MM.1S (cell line): ENCODE measurements at places on chromosomes 1 and 21.
A peak's percentile ranks its signal among the peaks of the same experiment; 100 is the strongest.

GRCh38 chr21:29586696-29587095, 288.0 kb downstream of the BACH1 start:
- DNase-seq = no peak

GRCh38 chr1:44924835-44925464, 61.4 kb downstream of the EIF2B3 start:
- no peak for DNase-seq

DNA sequence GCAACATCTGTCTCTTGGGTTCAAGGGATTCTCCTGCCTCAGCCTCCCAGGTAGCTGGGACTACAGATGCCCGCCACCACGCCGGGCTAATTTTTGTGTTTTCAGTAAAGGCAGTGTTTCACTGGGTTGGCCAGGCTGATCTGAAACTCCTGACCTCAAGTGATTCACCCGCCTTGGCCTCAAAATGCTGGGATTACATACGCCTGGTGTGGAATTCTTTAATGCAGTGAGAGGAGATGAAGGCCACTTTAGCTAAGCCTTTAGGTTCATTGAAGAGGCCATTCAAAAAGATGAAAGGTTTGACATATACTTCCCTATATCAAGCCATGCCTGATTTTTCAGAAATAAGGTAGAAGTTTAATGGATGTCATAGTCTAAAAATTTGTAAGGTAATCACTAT, 162.7 kb downstream of the ST6GALNAC3 start:
- DNase-seq = no peak

DNA sequence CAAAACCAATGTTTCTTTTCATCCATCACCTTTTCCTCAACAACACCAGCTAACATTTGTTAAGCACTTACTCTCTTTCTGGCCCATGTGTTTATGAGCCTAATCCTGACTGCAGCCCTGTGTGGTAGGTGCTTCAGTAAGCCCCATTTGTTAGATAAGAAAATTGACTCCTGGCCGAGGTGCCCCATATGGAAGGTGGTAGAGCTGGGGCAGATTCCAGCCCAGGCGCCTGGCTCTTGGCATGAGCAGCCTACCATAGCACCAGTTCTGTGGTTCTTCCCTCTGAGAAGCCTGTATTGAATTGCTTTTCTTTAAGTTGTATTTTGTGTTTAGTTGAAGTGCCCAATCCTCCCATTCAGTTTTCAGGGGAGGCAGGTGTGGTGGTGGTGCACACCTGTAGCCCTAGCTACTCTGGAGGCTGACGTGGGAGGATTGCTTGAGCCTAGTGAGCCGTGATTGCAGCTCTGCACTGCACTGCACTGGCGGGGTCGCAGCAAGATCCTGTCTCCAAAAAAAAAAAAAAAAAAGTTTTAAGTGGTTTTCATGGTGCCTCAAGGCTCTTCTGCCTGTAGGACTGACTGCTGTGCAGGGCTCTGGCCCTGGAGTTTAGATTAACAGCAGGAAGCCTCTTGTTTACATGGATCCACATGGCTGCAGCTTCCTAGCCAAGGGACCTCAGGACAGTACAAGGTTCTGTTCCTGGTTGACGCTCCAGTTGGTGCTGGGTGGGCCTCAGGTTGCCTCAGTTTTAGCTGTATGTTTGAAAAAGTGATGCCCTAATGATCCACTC, 125.9 kb downstream of the MRPS6 start:
- DNase-seq = no peak

DNA sequence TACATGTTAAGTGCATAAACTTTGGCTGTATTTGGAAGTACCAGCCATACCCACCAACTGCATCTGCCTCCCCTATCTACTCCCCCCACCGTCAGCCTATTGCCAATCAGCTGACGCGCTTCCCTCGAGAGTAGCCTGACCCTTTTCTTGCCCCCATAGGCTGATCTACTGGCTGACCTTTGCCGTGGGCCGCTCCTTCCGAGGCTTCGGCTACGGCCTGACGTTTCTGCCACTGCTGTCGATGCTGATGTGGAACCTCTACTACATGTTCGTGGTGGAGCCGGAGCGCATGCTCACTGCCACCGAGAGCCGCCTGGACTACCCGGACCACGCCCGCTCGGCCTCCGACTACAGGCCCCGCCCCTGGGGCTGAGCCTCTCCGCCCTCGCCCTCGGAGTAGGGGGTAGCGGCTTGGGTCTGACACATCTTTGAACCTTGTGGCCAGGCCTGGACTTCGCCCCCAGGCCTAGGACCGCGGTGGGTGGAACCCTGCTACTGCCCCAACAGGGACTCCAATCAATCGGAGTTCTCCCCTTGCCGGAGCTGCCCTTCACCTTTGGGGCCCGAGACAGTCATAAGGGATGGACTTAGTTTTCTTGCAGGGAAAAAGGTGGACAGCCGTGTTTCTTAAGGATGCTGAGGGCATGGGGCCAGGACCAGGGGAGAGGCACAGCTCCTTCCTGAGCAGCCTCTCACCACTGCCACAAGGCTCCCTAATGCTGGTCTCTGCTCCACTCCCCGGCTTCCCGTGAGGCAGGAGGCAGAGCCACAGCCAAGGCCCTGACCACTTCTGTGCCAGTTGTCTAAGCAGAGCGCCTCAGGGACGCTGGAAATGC, 4.0 kb downstream of the GLMP start:
- peak; percentile 15 for DNase-seq

DNA sequence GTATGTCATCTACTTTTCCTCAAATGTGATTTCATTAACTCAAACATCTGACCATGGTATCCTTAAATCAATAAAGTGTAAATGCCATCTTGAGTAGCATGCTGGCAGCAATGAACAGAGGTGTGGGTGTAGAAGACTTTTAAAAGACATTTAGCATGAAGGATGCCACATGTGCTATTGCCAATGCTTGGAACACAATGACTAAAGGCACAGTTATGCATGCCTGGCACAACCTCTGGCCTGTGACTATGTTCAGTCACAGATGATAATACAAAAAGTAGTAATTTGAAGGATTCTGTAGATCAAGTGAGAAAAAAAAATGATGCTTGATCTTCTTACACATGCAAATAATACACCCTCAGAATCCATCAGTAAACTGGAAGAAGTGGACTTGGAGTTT, 938.9 kb upstream of the ADGRL4 start:
- no peak for DNase-seq

- no peak for DNase-seq
Measured at GRCh38 chr1:52628614-52629324, 4.2 kb upstream of the SHISAL2A start.

GRCh38 chr1:223834660-223835263, 11.0 kb downstream of the TP53BP2 start:
- no peak for DNase-seq

- no peak for DNase-seq
Measured at GRCh38 chr1:100479620-100480338, 58.2 kb upstream of the GPR88 start.

- DNase-seq = no peak
Measured at GRCh38 chr1:37094302-37094701, 60.0 kb upstream of the GRIK3 start.

DNA sequence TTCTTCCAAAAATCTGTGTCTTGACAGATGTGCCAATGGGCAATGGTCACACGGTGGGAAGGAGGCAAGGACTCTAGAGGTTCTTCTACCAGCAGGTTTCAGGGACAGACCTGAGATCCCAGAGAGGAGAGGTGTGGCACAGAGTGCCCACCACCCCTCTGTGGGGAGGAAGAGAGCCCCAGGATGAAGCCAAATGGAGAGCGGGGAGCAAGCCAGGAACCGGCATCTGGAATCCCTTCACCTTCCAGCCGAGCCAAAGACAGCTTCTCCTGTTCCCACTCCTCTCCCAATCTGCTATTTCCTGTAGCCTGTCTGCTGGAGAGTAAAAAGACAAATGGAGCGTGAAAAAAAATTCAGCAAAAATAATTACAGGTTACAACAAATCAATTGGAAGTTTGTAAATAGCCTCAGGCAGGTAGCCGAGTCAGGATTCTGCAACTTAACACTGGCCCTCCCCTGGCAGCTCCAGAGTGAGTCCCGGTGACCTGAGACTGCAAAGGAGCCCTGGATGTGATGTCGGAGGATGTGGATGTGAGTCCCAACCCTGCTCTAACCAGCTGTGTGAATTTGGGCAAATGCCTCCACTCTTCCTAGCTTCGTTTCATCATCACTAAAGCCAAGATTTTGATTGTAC, 45.4 kb upstream of the LRRN2 start:
- no peak for DNase-seq

- DNase-seq = no peak
Measured at GRCh38 chr1:201714542-201715329, 114.2 kb upstream of the IPO9 start.

GRCh38 chr1:109788695-109789521, 25.2 kb upstream of the EPS8L3 start:
- DNase-seq = no peak

DNA sequence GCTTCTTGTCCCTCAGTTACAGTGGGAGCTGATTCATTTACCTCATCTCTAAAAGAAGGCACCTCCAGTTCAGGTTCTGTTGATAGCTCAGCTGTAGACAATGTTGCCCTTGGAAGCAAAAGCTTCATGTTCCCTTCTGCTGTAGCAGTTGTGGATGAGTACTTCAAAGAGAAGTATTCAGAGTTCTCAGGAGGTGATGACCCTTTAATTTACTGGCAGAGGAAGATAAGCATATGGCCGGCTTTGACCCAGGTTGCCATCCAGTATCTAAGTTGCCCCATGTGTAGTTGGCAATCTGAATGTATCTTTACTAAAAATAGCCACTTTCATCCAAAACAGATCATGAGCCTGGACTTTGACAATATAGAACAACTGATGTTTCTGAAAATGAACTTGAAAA, 4.5 kb downstream of the ZBED6 start:
- DNase-seq = no peak

DNA sequence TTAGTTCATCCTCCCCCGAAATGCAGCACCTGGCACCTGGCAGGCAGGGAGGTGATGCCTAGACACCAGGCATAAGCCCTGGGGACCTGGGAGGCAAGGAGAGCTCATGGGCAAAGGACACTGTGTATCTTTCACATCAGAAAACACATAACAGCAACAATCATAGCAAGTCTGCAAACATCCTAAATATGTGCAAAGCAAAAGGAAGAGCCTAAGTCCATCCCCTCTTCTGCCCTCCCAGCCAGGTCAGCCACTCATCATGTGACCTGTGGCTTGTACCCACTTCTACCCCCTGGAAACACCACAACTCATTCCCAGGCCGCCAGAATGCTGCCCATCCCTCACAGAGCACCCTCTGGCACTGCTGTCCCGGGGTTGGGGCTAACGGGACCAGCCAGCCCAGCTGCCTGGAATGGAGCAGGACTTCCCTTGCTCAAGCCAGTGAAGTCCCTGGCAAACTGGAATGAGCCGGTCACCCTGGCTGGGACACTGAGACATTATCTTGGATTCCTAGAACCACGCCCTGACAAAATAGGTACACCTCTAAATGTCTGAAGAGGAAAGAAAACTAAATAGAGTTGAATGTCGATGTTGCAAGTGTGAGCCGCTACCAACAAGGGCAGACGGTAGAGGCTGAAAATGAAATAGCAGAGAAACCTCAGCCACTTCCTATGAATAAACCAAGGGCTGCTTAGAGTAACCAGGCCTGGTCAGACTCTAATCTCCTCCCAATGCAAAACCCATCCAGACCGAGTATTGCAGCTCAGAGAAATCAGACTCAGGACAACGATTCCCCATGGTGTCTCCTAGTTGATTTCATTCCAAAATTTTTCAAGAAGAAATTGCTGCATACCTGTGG, 29.4 kb downstream of the TMPRSS2 start:
- peak; percentile 87 for DNase-seq

DNA sequence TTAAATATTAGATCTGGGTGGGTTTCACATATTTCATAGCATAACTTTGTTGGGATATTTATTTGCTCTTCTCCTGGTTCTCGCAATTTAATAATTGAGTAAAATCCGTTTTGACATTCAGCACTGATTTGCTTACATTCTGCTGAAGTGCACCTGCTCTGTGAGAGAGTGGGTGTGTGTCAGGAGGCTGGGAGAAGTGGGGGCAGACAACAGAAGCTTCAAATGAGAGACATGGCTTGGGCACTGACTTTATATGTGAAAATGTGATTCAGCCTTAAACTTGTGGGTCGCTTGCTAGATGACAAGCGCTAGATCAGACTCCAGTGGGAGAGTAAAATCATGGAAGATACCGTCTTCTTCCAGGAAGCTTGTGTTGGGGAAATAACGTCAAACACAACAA, 32.4 kb upstream of the KCNA2 start:
- DNase-seq = no peak

- DNase-seq = no peak
Measured at GRCh38 chr1:187903223-187903622, 1074.5 kb downstream of the PLA2G4A start.

- DNase-seq = no peak
Measured at GRCh38 chr1:200634261-200635122, 13.9 kb upstream of the KIF14 start.

GRCh38 chr1:151475175-151475574, 15.9 kb upstream of the POGZ start:
- DNase-seq = peak; percentile 95
